ENCODE measurements at places on chromosomes 3 and 15.
A peak's percentile ranks its signal among the peaks of the same experiment; 100 is the strongest.

DNA sequence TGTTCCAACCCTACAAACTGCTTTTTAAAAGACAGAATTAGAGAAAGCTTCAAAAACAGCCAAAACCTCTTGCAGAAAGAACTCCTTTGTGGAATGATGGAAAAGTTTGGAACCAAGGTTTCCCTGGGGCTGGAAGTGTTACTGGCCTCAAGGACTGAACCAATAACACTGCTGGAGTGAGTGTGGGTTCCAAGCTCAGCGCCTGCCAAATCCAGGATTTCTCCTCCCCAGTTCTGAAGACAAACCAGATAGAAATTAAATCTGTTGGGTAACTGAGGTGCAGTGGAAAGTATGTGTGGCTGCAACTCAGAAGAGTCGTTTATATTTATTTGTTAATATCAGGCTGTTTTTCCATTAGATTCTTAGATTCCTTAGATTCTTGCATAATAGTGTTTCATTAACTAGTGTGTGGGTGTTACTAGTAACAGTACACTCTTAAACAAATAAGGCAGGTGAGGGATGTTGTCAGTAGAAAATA, 66.5 kb upstream of the FNDC3B start:
- no peak for DNase-seq

- peak; percentile 71 for DNase-seq
Observed at GRCh38 chr3:71754610-71755253, 1.1 kb downstream of the GPR27 start.

- peak; percentile 84 for DNase-seq
Observed at GRCh38 chr15:78810362-78811123, 721 bp downstream of the ADAMTS7 start.

GRCh38 chr3:181174022-181174421, 184.5 kb upstream of the DNAJC19 start:
- no peak for DNase-seq

DNA sequence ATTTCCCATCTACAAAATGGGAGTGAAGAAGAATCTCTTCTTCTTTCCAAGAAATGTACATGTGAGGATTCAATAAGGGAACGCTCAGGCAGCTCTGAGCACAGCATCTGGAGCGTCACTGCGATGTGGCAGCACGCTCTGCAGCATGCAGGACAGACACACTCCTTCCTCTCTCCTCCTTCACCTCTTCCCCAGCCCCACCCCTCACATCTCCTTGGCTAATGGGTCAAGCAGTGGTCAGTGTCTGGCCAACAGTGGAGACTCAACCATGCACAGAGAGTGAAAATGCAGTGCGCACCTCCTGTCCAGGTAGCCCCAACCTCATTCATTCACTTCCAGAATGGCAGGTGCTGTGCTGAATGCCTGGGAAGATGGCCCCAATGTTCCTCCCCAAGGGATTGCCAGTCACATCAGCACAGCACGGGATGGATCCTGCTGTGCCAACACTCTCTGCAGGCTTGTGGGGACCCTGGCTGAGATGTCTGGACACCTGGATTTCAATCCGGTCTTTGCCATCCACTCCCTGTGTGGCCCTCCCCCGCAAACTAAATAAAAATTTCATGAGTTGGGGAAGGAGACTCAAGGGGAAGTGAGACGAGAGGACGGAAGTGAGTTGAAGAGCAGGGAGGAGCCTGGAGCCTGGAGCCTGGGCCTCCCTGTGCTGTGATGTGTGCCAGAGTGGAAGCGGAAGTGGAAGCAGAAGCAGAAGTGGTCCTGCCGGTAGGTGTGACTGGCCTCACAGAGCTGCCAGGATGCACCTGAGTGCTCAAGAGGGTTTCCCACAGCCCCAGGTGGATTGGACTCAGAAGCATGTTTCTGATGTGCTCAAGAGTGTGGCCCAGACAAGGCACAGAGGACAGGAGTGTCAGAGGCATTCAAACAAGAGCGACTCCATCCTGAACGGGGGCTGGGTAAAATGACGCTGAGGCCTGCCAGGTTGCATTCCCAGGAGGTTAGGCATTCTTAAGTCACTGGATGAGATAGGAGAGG, 163.9 kb downstream of the SMAD6 start:
- DNase-seq, result no peak

DNA sequence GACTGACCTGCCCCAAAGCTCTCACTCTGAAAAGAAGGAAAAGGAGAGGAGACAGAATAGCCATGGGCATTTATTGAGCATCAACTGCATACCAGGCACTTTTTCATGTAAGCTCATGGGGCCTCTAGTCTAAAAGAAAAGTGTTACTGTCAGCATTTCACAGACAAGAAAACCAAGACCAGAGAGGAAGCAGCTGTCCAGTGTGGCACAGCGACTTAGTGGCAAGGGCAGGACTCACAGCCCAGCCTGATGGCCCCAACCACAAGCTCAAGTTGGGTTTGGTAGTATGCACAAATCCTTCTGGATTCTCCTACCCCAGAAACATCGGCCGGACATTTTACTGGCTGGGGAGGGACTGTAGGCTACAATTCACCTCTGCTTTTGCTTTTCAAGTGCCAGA, 5.8 kb downstream of the EFCC1 start:
- DNase-seq, result no peak

DNA sequence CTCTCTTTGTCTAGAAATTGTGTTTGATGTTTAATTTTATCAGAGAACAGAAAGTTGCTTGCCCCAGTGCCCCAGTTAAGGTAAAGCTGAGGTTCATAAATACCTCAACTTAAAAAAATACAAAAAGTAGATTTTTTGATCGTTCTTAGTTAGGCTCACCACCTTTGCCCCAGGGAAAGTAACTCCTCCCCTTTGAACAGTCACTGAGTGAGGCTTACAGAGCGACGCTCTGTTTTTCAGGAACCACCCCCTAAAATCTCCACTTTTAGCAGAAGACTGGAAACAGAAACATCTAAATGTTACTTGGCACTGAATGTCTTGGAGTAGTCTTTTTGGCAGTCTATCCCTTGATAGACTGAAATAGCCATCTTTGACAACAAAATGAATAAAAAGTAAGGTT, 24.9 kb downstream of the BLM start:
- no peak for DNase-seq

DNA sequence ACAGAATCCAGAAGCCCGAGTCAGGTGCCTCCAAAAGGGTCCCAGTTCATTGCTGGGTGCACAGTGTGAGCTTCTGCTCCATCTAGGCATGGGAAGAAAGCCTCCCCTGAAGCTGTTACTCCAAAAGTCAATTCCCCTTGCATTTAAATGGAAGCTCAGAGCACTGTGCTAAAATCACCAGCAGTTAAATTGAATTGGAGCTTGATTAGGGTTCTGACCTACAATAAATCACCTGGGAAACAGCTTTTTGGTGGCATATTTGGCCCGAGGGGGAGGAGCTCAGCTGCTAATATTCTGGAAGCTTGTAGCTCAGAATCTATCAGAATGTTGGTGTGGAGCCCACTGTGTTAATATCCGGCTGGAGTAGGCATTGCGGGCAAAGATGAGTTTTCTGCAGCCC, 87.1 kb upstream of the RGMA start:
- no peak for DNase-seq

GRCh38 chr3:162643245-162643644, 1146.6 kb downstream of the OTOL1 start:
- no peak for DNase-seq

DNA sequence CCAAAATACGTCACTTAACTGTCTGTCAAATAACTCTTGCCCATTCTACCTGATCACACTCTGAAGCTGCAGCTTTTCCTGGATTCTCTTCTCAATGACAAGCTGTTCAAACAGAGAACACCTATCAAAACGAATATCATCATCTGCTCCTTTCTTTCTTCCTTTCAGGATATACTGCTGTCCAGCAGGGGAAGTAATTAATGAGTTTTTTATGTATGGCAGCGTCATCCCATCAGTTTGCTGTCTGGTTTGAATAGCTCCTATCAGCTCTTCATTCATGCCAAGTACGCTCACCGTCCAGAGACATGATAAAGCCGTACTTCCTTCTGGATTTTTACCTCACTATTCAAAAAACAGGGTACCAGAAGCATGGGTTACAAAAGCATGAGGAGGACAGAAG, at the start of gene CHRM5:
Gene CHRM5, plus strand, starts transcription at position 274 of the 400 bp plus-strand sequence. CDS start 94,221 bp downstream, outside the sequence.
- no peak for DNase-seq

DNA sequence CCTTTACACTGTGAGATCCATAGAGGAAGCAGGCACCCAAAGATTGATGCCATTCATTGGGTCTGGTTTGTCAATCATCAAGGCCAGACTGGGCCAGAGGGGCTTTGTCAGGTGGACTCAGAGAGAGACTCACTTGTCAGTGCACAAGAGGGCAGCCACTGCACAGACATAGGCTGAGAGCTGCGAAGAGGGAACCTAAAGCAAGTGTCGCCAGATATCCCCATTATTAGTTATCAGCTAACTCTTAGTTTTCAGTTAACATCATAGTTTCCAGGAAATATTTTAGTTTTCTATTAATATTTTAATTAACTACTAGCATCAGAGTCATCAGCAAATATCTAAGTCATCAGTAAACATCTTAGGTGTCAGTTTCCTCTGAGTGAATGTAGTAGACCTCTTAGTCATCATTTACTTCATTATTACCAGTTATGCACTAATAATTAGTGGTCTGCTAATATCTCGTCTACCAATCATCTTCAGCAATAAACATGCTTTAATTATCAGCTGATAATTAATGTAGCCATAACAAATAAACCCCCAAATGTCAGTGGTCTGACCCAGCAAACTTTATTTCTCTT, 41.7 kb upstream of the LIMD1 start:
- no peak for DNase-seq

GRCh38 chr3:59750391-59750790, 700.6 kb upstream of the CFAP20DC start:
- no peak for DNase-seq

GRCh38 chr15:95512906-95513305, 817.6 kb upstream of the NR2F2 start:
- DNase-seq, result no peak

DNA sequence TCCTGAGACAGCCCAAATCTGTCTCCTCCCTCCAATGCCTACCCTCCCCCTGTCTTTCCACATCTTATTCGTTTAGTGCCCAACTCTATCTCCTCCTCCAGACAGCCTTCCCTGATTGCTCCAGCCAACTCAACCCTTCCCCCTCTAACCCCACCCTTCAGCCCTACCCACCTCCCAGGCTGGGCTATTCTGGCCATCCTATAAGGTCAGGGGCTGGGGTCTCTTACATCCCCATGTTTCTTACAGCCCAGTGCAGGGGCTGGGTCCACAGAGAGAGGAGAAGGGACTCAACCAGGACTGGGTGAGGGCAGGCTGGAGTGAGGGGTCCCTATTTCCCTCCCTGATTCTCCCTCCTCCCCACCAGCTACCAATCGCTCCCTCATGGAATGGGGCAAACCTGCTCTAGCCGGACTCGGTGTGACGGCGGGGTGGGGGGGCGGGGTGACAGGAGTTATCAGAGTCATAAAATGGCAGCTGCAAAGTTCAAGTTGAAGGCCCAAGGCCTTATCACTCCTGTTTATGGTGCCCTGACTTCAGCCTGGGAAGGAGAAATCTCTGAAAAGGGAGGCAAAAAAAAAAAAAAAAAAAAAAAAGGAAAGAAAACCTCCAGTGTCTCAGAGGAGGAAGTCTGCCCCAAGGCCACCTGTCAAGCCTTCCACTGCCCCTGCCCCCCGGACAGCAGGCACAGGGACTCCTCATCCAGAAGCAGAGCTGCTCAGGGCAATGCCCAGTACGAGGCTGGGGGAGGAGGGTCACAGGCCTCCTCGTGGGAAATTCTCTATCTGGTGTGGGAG, 2.1 kb downstream of the VIPR1 start:
- no peak for DNase-seq

GRCh38 chr15:37107071-37107743, 6.9 kb upstream of the MEIS2 start:
- no peak for DNase-seq

GRCh38 chr3:12831301-12831866, 10.0 kb downstream of the RPL32 start:
- DNase-seq, result no peak

DNA sequence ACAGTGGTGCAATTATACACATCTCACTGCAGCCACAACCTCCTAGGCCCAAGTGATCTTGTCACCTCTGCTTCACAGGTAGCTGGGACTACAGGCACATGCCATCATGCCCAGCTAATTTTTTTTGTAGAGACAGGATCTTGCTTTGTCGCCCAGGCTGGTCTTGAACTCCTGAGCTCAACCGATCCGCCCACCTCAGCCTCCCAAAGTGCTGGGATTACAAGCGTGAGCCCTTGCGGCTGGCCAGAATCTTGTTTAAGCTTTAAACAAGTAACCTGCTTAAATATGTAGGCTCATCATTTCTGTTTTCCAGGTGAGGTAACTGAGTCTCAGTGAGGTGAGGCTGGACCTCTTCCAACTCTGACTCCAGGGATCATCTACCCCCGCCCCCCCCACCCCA, 7.7 kb upstream of the PSTPIP1 start:
- DNase-seq, result no peak

GRCh38 chr3:160400030-160400701, 716 bp downstream of the SMC4 start:
- DNase-seq, result peak; percentile 81

DNA sequence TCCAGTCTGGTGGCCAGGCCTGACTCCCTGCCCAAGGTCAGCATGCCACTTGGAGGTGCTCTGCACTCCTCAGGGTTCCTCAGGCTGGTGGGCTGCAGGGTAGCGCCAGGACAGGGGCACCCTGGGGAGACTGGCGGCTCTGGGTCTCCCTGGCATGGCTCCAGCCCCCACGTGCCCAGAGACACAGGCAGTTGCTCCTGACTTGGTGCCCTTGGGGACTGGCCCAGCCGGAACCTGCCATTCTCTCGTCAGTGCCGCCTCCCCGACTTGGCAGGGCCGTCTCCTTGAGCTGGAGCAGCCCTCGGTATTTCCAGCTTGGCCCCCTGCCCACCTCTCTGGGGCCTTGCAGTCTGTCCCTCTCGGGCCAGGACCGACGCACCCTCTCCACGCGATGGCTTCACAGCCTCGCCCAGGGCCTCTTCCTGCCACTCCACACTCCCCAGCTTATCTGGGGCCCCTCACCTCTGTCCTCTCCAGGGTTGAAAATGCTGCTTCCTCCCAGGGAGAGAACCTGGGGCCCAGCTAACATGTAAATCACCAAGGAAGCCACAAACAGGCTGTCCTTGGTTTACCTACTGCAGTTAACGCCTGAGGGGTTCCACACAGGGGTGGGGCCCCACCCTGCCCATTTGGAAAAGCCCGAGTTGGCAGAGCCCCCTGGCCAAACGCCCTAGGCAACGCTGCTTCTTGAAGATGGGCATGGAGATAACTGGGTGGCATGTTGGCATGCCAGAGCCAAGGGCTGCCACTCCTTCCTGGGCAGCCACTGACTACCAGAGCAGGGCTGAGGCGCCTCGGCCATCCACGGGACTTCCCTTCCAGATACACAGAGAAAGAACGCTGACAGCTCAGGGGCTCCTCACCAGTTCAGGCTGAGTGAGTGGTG, 61.4 kb downstream of the SMAD6 start:
- peak; percentile 94 for DNase-seq

GRCh38 chr3:71926262-71926600, 141.3 kb upstream of the PROK2 start:
- no peak for DNase-seq
